ENCODE measurements at places on chromosomes 1 and 21. TPM values are rescaled to one million over a fixed set of nuclear protein-coding genes. Genes with fewer than 3 reads are reported as not detected.

GRCh38 chr1:116365857-116366256, 7.2 kb upstream of the ATP1A1 start:
- DNase-seq, result no peak

CNN3 gene
- total RNA-seq, result 669 TPM

LCK gene
- total RNA-seq, result under 0.01 TPM

DNA sequence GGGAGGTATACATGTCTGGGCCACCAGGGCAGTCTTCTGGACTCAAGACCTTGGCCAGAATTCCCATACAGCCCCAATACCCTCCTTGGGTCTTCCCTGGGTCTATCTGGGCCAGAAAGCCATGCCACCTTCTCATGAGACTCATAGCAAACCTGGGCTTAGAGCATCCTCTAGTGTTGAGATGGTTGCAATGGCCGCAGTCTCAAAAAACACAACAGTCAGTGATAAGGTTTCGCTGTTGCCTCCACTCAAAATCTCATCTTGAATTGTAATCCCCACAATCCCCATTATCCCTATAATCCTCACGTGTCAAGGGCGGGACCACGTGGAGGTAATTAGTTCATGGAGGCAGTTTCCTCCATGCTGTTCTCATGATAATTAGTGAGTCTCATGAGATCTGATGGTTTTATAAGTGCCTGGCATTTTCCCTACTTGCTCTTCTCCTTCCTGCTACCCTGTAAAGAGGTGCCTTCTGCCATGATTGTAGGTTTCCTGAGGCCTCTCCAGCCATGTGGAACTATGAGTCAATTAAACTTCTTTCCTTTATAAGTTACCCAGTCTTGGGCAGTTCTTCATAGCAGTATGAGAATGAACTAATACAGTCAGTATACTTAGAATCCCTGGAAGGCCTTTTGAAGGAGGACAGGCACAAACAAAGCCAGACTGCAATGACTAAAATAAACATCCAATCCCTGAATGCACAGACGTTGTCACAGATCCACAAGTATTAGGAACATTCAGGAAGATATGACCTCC, 77.0 kb downstream of the CTH start:
- DNase-seq, result peak; percentile 63

- DNase-seq, result peak; percentile 37
Observed at GRCh38 chr21:44875316-44875700, 1.8 kb upstream of the PTTG1IP start.

- DNase-seq, result peak; percentile 5
Observed at GRCh38 chr1:161930064-161930463, 93.6 kb downstream of the OLFML2B start.

DNA sequence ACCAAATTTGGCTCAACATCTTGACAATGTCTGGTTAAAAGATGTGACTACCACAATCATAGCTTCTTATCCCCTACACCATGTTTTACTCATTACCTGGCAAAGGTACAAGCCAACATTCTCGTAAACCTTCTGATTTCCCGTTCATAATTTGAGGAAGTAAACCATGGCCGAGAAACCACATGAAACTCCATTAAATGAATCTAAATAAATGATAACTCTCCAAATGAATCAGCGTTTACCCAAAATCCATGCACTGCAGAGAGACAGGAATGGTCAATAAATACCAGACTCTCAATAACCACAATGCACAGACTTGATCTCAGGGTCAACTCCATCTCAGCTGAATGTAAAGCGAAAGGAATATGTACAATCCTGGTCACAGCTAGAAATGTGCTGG, 125.2 kb downstream of the TYW3 start:
- DNase-seq, result no peak

- DNase-seq, result no peak
Observed at GRCh38 chr21:16072221-16072620, 342.4 kb downstream of the USP25 start.

DNA sequence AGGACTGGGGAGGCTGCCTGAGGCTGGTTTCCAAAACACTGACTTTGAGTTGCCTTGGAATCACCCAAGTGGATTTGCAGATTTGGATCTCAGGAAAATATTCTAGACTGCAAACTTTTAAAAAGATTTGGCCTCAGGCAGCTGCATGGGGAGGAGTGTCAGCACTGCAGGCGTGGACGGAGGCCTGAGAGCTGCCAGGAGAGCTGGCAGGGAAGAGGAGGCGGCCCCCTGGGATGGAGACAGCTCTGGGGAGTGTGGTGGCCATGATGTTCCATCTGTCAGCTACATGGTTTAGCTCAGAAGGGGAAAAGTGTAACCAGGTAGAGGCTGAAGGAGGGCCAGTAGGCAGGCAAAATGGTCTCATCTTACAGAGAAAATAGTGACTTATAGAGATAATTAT, 72.1 kb downstream of the VPS26C start:
- DNase-seq, result no peak

- DNase-seq, result no peak
Observed at GRCh38 chr1:94259635-94260289, 22.4 kb upstream of the ARHGAP29 start.

- peak; percentile 11 for DNase-seq
Observed at GRCh38 chr1:64663668-64664067, 81.2 kb upstream of the RAVER2 start.

DNA sequence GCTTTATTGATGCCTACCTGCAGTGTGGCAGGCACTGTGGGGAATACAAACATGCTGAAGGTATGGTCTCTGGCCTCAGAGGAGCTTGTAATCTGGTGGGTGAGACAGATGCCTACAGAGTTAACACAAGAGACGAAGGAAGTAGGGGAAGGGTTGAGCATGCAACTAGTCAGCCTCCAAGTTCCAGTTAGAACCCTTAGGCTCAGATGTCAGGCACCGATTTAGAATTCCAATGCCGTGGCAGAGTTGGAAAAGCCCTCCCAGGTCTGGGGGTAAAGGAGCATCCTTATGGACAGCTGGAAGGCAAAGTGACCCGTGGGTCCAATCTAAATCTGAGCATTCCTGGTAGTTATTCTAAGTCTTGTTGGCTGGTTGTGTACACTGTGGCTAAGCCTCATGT, 132.9 kb upstream of the GJB5 start:
- no peak for DNase-seq

GRCh38 chr1:195971589-195971988, 636.7 kb downstream of the KCNT2 start:
- no peak for DNase-seq

- peak; percentile 0 for DNase-seq
Observed at GRCh38 chr1:25257196-25257595, 9.9 kb upstream of the RSRP1 start.

- DNase-seq, result peak; percentile 88
Observed at GRCh38 chr21:16420031-16420724, 690.4 kb downstream of the USP25 start.

DNA sequence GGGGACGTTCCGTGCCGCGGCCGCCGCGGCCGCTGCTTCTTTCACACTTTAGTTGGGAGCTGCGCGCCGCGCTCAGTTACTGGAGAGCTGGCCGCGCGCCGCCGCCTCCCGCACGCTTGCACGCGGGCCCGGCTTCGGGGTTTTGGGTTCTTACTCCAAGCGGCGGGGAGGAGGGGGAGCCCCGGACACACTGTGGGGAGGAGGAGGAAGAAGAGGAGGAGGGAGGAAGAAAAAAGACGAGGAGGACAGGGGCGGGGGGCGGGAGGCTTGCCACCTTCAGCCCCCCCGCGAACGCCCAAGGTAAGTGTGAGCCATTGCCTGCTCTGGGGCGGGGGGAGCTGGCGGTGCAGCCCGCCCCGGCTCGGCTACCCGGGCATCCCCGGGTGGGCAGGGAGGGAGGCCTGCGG, 243 bp downstream of the C1orf21 start:
- DNase-seq, result no peak

GRCh38 chr1:204227996-204228785, 14.4 kb upstream of the GOLT1A start:
- DNase-seq, result no peak

DNA sequence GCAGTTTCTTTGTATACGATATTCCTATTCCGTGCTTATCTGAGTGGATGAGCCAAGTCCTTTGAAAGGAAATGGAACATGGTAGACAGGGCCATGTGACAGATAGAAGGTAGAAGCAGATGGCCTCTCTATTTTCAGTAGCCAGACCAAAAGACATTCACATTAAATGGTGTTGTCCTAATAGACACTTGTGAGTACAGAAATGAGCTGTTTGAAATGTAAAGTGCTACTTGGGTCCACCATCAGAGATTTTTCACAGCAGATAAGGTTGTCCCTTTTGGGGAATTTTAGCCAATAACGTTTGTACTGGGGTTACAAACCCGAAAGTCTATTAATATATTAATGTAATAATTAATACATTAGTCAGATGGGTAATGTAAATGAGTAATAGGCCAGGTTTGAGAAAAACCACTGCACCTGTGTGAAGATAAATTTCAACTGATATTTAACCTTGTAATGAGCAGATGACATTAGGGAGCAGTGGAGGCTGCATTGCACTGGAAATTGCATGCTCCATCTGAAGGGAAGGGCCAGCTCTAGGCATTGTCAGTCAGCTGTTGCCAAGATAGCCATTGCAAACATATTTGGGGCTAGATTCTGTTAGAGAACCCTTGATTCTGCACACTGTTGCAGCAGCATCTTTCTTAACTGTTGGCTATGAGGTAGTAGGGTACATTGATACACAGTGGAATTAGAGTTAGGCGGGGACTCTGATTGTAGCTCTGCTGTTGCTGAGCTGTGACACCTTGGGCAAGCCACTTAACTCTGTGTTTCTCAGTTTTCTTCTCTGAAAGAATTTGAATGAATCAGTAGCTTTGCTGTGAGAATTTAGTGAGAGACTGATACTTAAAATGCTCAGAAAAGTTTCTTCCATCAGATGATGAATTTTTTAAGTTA, 43.8 kb downstream of the FGGY start:
- DNase-seq, result no peak

OR6K3 gene
- total RNA-seq, result not detected

DNA sequence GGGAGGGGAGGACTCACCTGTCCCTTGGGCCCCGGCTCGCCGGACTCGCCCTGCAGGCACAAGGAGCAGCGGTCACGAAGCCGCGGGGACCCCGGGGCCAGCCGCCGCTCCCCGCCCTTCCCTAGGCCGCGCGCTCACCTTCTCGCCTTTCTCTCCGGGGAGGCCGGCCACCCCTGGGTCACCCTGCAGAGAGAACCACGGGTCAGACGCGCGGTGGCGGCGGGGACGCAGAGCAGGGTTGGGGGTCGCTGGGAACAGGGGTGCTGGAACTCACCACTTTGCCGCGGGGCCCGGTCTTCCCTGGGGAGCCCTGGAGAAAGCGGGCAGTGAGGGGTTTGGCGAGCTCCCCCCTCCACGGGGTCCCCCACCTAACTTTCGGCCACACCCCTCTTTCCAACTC, 13.3 kb downstream of the COL9A2 start:
- DNase-seq, result no peak

DNA sequence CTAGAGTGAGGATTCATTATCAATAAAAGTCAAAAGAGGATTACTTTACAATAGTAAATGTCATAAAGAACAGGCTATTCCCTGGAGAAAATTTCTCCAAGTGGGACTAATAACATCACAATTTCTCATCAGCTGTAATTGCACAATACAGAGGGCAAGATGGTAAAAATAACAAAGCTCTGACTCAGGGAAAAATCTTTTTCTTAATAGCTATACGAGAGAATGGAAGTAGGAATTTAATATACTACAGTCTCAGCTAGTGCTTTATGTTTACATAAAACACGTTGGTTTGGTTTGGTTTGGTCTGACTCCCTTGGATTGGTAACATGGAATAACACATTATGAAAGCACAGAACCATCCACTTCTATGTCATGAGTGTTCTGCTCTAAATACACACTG, 397.6 kb downstream of the LRRIQ3 start:
- DNase-seq, result no peak

DNA sequence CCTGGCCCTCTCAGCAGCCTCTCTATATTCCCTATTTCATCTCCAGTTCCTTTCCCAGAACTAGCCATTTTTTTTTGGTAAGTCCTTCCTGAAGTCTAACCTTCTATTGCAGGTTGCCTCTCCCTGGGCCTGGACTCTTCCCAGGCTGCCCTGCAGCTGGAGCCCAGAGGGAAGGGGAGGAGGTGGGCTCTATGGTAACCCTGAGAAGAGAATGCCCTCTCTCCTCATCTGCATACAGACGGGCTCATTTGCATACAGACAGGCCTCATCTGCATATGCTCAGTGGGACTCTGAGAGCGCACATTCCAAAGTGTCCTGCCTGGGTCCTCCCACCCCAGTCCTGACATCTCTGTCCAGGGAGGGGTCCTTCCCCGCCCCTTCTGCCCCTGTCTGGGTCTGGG, 32.7 kb downstream of the RHBG start:
- DNase-seq, result no peak
